A549 (cell line): ENCODE measurements at places on chromosomes 13 and 19.

- no peak for DNase-seq
These were observed 148.1 kb upstream of the ZNF536 start for GRCh38 chr19:30223866-30224688.

DNA sequence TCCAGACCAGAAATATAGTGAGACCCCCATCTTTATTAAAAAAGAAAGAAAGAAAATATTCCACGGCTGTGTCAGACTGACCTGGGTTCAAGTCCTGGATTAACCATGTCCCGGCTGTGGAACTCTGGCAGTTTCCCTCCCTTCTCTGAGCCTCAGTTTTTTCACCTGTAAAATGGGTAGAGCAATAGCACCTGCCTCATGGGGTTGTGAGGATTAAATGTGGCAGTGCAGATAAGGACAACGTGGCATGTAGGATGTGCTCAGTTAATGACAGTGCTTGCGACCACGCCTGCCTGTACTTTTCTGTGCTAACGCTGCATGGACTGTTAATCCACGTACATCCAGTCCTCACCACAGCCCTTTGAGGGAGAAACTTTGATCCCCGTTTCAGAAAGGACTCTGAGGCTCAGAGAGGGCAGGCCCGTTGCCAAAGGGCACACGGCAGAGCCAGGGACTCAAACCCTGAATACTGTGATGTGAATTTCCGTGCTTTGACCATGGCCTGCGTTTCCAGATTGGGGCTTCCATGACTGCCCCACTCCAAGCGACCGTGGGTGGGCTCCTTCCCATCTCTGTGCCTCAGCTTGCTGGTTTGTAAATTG lies 16.1 kb downstream of the SBK2 start:
- no peak for DNase-seq

- no peak for DNase-seq
These were observed 13.6 kb upstream of the FBXO17 start for GRCh38 chr19:38989066-38989605.

- no peak for DNase-seq
These were observed 266.4 kb downstream of the ENOX1 start for GRCh38 chr13:43520351-43520750.

DNA sequence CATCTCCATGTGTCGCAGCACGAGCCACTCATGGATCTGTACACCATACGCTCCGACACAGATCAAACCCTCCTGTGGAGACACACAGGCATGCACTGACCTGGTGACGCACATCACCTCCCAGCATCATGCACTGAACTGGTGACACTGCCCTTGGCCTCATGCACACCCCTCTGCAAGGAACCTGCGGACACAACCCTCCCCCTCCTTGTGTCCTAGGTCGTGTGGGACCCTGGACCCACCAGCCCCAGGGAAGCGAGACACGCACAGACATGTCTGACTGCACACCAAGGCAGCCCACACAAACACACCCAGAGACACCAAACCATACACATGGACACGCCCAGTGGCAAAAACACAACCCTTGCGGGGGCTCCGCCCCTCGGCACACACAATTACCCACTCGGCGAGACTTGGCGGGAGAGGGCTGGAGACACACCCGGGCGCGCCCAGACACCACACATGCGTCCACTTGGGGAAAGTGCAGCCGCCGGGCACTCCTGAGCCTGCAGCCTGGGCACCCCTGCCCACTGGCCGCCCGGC lies 2.0 kb upstream of the KCNN4 start:
- no peak for DNase-seq

DNA sequence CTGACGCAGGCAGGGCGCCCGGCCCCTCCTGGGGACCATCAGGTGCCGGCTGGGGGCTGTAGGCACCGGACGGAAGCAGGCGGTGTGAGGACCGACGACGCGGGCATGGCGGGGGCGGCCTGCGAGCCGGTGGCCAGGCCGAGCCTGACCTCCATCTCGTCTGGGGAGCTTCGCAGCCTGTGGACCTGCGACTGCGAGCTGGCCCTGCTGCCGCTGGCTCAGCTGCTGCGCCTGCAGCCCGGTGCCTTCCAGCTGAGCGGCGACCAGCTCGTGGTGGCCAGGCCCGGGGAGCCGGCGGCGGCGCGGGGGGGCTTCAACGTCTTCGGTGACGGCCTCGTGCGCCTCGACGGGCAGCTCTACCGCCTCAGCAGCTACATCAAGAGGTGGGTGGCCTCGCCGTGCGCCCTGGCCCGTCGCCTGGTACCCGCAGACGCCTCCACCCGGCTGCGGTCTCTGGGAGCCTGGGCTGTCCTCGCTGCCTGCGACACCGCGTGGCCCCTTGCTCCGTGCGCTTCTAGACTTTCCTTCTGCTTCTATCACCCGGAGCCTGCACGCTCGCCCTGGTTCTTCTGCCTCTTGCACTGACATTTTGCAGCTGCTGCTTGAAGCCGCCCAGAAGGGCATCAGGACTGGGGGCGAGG lies 460 bp downstream of the MEDAG start:
- no peak for DNase-seq
